ENCODE measurements at places on chromosomes 6 and 20.

GRCh38 chr20:60258255-60258863, 300.1 kb downstream of the CDH26 start:
- DNase-seq, result no peak

DNA sequence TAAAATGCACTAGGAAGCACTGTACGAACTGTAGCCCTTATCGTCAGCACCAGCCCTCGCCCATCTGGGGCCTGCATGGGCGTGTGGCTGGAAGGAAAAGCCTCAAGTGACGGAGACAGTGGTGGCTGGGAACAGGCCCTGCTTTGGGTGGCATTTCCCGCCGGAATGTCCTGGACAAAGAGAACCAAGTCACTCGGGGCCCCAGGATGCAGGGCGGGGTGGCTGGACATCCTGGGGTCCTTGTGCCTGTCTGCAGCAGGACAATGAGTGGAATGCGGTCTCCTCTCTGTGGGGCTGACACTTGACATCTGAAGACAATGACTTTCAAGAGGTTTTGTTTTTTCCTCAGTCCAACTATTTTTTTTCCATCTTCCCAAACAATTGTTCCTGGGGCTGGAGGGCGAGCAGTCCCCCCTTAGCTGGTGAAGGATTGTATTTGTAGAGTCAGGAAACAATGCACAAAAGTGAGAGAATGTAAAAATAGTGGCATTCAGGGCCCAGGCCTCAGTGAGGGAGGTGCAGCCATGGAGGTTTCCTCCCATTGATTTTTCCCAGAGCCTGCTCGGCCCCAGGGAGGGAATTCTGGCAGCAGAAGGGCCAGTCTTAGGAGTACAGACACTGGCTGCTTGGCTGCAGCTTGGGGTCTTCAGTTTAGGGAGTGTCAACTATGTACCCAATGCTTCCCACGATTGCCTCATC, 64.4 kb downstream of the PREX1 start:
- no peak for DNase-seq

- DNase-seq, result no peak
Measured at GRCh38 chr6:43878823-43879495, 108.9 kb downstream of the VEGFA start.

DNA sequence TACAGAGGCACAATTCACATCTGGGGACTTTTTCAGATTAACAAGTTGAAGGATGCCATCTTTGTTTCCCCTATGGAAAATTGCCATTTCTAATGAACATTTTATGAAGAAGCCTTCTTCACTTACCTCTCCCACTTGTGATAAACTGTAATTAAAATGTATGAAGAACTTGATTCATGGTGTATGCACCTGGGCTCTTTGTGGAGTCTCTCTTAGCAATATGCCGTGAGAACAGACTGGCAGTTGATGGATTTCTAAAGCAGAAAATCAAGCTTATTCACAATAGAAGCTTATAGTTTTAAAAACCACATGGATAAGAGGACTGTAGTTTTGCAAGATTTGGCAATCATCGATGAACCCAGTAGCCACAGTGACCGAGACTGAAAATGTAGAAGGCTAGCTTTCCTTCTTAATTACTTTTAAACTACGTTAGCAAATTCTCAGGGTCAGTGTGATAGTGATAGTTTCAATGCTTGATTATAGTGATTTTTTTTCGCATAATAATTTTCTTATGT, 270.6 kb downstream of the PRL start:
- no peak for DNase-seq

GRCh38 chr6:28008053-28008452, 51.0 kb downstream of the OR2B6 start:
- no peak for DNase-seq

GRCh38 chr20:24915440-24915839, 33.6 kb upstream of the CST7 start:
- no peak for DNase-seq

DNA sequence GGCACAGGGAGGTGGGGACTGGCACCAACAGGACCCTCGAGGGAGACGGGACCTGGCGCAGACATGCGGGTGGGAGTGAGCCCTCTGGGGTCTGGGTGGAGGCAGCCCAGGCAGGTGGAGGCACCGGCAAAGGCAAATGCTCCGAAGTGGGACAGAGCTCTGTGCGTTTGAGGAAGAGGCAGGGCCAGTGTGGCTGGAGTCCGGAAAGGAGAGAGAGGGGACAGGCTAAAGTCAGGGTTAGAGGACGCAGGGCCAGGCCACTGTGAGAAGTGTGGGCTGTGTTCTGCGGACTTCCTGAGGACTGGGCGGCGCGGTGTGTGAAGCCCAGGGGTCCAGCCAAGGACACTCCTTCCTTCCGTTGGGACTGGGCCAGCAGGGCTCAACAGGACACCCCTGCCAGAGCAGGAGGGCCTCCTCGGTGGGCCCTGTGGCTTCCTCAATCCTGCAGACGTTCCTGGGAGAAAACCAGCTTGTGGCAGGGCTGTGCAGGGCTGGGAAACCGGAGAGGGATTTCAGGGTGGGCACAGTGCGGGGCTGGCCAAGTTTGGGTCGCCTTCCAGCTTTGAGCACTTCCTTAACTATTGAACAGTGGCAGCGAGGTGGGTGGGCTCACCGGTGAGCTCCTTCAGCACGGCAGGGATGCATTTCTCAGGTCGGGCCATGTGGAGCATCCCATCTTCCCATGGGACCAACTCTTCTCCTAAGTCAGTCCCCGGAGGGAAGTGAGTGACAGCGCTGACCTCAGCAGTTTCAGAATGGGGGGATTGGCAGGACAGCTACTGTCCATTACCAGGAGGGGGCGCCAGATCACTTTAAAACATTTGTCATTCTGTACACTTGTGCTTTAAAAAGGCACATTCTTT, 22.5 kb downstream of the MOCS3 start:
- DNase-seq, result peak; percentile 64

DNA sequence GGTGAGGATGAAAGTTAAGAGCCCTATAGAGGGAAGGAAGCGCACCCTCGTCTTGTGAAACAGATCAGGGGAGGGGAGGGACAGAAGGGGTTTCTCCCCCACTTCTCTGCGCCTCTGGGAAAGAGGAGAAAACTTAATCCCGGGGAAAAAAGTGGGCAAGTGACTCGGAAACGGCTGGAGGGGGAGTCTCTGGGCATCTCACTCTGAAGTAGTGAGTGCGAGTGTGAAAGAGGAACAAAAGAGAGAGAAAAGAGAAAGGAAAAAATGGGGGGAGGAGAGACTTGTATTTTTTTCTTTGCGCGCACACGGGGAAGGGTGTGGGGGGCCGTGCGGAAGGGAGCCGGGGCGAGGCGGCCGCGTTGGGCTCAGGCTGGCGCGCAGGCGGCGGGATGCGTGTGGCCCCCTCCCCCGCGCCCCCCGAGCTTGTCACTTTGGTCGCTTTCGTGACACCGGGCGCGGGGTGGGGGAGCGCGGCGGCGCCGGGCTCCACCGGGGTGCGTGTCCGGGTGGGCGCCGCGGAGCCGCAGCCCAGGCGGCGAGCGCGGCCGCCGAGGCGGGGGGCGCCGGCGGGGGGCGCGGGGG, 454 bp downstream of the L3MBTL3 start:
- no peak for DNase-seq

DNA sequence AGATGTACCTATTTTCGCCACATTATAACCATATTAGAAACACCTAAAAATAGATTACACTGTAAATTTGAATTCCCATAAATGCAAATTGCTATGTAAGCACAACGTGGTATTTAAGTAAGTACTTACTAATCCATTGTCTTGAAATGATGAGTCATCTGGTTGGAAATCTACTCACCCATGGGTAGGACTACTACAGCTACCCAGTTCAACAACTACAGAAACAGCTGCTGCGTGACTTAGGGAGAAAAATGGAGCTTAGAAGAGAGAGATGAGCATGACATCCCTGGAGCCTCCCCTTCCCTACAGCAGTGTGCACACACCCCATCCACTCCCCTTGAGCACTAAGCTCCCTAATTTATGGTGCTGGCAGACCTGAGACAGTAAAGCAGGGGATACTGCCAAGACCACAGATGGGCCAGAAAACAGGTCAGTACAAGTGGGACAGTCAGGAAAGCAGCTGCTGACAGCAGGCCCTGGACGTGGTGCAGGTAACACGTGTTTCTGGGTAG, 26.9 kb downstream of the RRAGD start:
- peak; percentile 31 for DNase-seq

- DNase-seq, result no peak
Measured at GRCh38 chr6:2140438-2141128, 104.8 kb downstream of the GMDS start.

- no peak for DNase-seq
Measured at GRCh38 chr6:43921548-43922425, 151.8 kb downstream of the VEGFA start.

DNA sequence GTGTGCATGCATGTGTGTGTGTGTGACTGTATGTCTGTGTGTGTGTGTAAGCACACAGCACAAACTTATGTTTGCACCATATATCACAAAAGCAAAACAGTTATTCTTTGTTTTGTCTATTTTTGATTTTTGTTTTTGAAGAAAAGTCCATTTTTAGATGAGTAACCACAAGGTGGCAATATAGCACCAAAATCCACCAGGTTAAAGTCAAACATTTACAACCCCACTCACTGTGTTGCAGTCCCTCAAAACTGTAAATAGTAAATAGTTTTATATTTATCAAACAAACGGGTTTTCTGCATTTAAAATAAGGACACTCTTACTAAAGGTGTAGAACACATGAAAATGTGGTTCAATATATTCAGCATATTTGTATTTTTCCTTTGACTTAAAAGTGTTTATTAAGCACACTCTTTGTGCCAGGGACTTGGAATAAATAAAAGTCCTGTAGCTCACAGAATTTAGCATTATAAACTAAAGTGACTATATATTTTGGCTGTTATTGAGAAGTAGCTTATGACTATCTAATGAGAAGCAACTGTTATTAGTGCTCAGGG, 118.5 kb downstream of the GFRAL start:
- DNase-seq, result peak; percentile 79

- DNase-seq, result no peak
Measured at GRCh38 chr20:58233881-58234528, 5.6 kb upstream of the ANKRD60 start.
